ENCODE measurements at places on chromosomes 11 and 22.

DNA sequence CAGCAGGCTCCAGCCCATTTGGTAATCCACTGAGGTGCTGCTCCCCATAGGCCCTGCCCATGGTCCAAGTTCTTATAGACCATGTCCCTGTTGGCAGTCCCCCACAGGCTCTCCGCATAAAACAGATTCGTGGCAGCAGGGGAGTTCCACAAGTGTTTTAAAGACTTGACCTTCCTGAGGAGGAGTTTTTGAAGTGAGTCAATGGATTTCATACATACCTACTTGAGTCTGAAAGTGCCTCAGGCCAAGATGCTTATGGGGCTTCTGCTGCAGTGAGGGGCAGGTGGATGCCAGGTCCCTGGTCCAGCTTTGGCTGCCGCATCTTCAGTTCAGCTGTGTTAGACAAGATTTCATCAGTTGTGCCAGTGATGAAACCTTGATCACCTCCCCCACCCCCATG lies 43.3 kb downstream of the CABIN1 start:
- DNase-seq: no peak

- no peak for DNase-seq
Observed at GRCh38 chr22:28967969-28968368, 84.6 kb downstream of the ZNRF3 start.

- DNase-seq: no peak
Observed at GRCh38 chr11:62150887-62151736, 27.3 kb downstream of the INCENP start.

GRCh38 chr11:133656082-133656635 lies 123.9 kb upstream of the OPCML start:
- DNase-seq: no peak

DNA sequence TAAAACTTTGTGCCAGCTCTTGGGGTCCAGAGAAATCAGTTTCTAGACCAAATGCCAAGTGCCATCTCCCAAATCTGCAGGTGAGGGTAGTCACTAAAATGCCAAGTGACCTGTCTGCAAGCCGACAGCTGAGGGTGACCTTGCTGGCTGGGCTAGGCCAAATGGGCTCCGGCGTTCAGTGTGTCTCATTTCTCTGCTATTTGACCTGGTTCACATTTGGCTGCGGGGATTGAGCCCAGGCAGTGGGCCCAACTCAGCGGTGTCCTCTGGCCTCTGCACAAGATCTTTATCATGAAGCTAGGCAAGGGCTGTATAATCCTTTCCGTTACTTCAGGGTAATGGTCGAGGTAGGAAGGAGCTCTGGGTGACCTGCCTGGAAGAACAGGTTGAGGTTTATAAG lies 87.5 kb downstream of the SNX19 start:
- DNase-seq: no peak

GRCh38 chr11:67504005-67504949 lies 886 bp downstream of the PITPNM1 start:
- no peak for DNase-seq

DNA sequence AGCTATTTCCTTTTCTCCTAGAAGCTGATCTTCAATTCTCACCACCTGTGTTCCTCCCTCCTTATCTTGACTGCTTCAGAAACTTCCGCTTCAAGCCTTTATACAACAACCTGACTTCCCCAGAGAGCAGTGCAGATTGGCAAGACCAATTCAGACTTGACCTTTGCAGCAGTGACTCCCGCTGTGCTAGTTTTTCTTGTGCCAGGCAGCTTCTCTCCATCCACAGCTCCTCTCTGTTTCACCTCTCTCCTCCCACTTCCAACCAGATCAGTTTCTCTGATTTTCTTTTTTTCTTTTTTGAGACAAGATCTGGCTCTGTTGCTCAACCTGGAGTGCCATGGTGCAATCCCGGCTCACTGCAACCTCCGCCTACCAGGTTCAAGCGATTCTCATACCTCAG lies 74.3 kb downstream of the GRAMD1B start:
- no peak for DNase-seq

DNA sequence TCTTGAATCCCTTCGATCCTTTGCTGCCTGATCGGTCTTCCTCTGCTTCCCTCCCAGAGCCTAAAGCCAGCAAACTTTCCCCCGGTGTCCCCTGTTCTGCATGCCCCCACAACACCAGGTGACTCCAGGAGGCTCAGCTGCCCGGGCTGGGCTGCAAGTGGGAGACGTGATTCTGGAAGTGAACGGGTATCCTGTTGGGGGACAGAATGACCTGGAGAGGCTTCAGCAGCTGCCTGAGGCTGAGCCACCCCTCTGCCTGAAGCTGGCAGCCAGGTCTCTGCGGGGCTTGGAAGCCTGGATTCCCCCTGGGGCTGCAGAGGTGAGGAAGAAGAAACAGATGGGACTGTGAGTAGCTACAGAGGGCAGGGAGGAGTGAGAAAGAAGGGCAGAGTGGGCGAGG lies 3.6 kb downstream of the NHERF4 start:
- no peak for DNase-seq

- DNase-seq: no peak
Observed at GRCh38 chr11:7060868-7061267, 27.9 kb upstream of the RBMXL2 start.

- peak; percentile 62 for DNase-seq
Observed at GRCh38 chr11:20360650-20361049, 2.9 kb upstream of the HTATIP2 start.

DNA sequence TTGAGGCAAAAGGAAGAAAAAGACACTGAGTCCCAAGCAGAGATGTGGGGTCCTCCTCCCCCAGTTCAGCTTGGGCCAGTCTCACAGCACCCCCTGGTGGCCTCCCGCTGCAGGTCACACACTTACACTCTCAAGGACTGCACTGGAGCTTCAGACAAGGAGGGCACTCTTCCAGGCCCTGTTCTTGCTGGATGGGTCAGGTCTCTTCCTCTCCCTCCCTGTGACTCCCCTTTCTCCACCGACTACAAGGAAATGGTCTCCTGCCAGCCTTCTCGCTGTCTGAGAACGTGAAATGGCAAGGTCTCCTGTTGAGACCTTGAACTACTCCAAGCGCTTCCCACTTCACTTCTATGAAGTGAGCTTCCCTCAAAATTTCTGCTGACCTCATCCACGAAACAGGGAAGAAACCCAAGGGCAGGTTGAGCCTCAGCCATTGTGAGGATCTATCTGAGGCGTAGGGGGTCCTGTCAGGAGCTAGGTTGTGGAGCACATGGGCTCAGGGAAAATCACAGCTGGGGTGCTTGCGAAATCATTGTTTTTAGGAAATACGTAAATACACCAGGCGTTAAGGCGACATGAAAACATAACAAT lies 11.2 kb upstream of the IGLL1 start:
- peak; percentile 38 for DNase-seq

- DNase-seq: no peak
Observed at GRCh38 chr11:112608509-112608908, 347.8 kb upstream of the PLET1 start.

DNA sequence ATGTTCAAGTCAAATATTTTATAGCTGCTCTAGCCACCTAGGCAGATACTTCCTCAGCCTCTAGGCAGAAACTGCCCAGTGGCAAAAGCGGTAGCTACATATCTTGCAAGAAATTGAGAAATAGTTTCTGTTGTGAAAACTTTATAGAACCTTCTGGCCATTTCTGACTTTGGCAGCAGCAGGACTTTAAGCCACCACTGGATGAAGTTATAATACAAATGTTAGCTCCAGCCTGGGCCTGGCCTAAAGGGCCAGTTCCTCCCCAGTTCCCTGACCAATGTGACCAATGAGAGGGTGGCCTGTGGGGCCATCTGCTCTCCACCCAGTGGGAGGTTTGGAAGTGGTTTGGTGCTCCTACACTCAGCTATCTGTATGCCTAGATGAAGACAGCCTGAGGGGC lies 254.0 kb upstream of the NARS2 start:
- no peak for DNase-seq

GRCh38 chr11:102430158-102430836 lies 22.3 kb downstream of the TMEM123 start:
- no peak for DNase-seq

- DNase-seq: no peak
Observed at GRCh38 chr11:72218251-72218745, 1.7 kb downstream of the FOLR2 start.

DNA sequence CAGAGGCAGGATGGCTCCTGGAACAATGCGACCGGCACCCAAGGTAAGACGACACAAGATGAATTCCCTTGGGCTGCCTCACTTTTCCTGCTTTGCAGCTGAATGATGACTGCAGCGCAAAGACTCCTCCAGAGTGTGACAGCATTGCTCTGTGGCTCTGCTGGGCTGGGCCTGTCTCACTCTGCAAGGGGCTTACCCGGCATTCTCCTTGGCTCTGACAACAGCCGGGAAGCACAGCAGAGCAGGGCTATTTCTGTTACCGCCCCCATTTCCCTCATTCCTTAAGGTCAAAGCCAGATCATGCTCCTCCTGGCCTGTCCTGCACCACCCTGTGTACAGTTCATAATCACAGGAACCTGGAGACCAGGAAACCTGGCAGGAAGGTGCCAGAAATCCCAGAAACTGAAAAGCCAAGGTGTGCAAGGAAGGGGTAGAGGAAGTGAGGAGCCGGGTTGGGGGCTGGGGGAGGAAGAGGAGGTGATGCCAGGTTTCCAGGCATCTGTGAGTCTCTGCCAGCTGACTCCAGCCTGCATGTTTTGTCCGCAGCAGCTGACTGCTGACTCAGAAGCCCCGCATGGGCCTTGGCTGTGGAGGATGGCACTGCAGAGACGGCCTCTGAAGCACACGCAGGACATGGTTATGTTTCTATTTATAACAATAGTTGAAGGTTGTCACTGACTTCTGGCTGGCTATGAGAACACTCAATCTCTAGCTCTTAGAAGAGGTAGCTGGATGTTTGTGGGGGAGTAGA lies 113.6 kb downstream of the MICAL3 start:
- DNase-seq: no peak

DNA sequence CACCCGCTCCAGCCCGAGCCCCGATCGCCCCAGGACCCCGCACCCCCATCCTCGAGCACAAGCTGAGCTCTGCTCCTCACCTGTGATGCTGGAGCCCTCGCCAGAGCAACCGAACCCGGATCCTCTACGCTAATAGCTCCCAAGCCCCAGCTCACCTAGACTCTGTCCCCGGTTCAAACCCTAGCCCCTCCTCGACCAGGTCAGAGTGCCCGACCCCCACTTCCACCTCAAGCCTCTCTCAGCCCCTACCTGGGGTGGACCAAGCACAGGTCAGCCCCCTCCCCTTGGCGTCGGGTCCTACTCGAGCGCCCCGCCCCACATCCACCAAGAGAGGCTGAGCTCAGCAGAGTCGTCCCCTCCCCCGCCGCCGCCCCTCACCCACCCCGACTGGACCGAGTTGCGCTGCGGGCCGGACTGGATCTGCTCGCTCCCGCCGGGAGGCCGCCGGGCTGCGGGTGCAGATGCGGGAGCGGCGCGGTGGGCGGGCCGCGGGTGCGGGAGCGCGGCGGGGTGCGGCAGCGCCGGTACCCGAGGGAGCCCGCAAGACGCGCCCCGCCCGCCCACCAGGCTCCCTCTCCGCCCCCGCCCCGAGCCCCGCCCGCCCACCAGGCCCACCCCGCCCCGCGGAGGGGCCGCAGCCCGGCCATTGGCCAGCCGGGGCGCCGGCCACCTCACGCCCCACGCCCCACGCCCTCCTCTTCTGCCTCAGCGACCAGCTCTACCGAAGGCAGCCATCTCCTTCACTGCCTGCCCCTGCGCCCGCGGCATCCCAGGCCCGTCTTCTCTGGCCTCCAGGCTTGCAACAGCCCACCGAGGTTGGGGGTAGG lies 577 bp upstream of the DKK3 start:
- DNase-seq: no peak

DNA sequence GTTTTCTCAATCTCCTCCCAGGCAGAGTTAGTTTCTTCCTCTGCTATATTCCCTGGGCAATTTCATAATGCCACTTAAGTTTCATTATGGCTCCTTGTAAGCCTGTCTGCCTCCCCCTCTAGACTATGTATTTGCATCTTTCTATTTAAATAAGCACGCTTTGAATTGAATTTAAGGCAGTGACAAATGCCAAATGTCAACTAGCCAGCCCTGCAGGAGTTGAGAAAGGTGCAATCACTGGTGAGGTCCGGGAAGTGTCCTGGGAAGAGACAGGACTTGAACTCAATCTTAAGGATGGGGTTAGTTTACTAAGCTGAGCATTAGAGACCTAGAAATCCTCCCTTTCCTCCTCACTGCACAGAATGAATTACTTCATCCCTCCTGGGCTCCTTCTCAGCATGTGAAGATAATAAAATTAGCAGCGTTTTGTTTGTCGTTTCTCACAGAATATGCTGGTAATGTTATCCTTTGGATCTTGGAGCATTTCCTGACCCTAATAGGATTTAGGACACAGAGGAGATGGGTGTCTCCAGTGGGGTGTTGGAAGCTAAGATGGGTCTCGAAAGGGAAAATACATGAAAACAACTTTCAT lies 1.6 kb downstream of the TCP11L1 start:
- DNase-seq: no peak

- DNase-seq: no peak
Observed at GRCh38 chr22:49431551-49431950, 396.1 kb downstream of the BRD1 start.

- no peak for DNase-seq
Observed at GRCh38 chr11:43579919-43580276, 100.6 kb upstream of the HSD17B12 start.

DNA sequence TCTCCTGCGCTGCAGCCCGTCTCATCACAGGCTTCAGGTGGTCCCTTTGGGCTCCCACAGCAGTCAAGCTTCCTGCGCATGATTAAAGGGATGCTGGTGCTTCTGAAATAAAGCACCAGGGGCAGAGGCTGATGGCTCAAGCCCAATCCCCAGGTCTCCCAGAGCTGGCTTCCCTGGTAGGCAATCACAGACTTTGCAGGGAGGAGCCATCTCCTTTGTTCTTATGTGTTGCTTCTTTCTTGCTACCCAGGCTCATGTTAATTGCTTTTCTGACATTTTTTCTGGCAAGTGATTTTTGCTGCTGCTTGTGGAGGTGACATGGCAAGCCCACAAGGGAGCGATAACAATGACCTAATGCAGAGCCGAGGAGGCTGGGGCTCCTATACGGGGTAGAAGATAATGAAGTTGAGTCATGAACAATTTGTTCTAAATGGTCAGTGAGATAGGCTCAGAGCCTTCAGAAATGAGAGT lies 25.2 kb upstream of the PLET1 start:
- DNase-seq: no peak

DNA sequence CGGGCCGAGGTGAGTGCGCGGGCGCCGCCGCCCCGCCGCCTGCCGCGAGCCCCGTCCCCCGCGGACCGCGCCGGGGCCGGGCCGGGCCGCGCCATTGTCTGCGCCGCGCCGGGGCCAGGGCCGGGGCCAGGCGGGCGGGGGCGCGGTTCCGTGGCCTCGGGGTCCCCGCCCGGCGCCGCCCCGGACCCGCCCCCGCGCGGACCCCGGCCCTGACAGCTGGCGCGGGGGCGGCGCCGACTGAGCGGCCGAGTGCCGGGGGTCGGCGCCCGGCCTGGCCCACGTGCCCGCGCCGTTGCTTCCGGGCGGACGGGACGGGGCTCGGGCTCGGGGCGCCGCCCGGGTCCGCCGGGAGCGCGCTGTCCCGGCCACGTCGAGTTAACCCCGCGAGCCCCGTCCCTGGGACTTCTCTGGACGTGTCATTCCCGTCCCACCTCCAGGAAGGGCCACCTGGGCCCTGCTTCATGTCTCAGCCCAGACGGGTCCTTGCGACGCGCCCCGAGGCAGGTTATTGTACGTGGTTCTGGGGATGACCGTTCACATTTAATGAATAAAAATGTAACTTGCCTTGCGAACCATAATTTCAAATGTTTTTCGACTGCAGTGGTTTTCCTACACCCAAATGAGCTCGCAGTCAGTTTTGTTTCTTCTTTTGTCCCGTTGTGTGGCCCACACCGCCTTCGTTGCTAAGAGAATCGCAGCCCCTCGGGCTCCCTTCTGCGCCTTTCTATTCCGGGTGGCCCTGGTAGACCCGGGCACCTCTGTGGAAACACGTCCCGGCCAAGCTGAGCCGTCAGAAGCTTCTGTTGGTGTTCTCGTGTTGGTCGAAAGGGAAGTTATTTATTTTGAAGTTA lies 562 bp downstream of the ZBED4 start:
- no peak for DNase-seq

- no peak for DNase-seq
Observed at GRCh38 chr22:24002272-24002671, 3.0 kb downstream of the GSTT4 start.
